ENCODE measurements at places on chromosomes 1 and 21.

- DNase-seq, result no peak
Measured at GRCh38 chr1:29356663-29357062, 120.3 kb downstream of the PTPRU start.

DNA sequence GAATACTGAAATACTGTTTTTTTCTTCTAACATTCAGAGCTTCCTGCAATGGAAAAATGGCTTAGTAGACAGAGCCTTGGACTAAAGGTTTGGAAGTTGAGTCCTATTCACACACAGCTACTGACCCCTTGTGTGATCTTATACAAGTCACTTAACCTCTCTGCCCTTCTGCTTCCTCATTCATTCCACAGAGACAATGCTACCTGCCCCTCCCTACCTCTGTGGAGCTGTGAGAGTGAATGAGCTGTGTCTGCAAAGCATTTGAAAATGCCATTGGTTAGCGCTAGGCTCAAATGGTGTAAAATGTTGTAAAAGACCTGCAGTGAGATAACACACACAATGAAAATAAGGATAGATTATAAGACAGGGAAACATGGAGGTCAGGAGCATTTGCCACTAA lies 214.4 kb downstream of the BARHL2 start:
- no peak for DNase-seq

GRCh38 chr1:172001288-172001687 lies 160.0 kb downstream of the DNM3 start:
- no peak for DNase-seq

DNA sequence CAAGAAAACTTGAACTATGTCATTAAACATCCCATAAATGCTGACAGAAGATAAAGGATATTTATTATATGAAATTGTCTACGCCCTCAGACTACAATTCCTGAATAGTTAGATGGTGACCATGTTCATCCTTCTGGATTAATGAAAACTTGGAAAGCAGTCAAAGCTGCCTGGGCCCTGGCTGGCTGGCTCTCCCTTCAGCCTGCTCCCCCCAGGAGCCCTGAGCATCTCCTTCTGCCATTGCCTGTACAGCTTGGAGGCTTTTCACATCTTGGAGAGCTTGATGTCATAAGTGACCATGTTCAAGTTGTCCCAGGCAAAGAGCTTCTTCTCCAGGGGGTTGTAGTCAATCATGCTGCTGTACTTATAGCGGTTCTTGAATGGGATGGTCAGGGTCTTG lies 13.6 kb downstream of the MYOCOS start:
- no peak for DNase-seq

DNA sequence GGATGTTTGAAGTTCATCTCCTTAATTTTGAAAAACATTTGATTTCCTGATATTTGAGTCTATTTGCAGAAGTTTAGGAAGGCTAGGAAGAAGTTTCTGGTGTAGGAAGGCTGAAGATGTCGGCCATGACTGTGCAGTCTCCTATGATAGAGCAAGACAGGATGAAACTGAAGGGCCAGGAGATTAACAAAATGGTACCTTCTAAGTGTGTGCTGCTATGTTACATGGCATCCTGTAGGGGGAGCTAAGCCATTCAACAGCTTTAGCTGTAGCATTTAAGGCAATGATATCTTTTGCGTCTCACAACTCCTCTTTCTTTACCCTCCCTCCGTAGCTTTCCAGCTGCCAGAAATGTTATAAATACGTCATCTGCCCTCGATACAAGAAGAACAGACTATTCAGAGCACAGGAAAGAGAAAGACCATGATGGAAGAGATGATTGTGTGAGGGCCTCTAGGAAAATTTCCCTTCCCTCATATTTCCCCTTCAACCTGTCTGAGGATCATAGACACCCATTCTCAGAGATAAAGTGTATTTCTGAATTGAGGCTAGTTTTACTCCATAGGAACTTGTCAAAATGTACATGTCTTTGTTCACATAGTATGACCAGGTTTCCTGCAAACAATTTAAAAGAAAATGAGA lies 61.1 kb downstream of the XCL1 start:
- DNase-seq, result no peak

DNA sequence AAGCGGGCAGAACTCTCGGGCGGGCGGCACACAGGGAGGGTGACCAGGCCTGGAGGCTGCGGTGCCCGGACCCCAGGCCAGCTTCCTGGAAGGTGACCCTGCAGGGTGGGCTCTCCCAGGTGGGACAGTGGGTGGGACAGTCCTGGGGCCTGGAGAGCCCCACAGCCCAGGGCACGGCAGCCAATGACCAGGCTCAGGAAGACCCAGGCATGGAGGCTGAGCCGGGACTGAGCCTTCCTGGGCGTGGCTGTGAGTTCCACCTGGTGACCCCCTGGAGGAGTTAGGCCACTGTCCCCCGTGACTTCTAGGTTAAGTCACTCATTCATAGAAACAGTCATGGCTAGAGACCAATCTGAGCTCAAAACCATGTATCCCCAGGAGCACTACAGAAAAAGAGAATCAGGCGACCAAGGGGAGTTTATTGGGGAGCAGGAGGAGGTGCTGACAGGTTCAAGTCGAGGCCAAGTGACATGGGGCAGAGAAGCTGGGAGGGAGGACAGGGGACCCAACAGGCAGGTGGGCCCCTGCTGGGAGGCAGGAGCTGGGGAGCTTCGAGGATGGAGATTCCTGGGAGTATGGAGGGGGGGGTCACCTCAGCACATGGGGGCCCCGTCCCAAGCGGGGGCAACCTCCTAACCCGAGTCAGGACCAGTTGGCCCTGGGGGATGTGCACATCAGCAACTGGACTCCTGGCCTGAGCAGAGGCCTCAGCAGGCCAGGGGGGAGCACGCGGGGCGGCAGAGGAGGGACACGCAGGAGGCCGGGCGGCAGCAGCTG lies 1.2 kb downstream of the KRTAP10-5 start:
- no peak for DNase-seq

GRCh38 chr1:155607708-155608107 lies 2.3 kb upstream of the MSTO1 start:
- no peak for DNase-seq

GRCh38 chr1:219265026-219265515 lies 91.4 kb downstream of the LYPLAL1 start:
- DNase-seq, result no peak

DNA sequence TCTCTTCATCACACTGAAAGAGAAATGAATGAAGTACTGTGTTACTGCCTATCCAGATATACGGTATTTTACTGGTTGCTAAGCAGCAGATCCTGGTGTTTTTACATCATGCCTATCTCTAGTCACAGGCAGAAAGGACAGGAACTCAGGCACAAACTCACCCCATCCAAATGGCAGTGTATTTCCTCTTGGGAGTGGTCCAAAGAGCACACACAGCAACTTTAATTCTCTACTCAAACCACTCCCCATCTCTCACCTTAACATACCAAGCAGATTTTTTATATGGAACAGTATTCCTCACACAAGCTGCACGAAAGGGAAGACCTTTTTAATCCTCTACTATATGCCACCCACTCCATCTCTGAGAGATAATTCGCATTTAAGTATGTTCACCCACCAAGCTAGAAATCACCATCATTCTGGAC lies 27.3 kb downstream of the EIF4G3 start:
- no peak for DNase-seq

DNA sequence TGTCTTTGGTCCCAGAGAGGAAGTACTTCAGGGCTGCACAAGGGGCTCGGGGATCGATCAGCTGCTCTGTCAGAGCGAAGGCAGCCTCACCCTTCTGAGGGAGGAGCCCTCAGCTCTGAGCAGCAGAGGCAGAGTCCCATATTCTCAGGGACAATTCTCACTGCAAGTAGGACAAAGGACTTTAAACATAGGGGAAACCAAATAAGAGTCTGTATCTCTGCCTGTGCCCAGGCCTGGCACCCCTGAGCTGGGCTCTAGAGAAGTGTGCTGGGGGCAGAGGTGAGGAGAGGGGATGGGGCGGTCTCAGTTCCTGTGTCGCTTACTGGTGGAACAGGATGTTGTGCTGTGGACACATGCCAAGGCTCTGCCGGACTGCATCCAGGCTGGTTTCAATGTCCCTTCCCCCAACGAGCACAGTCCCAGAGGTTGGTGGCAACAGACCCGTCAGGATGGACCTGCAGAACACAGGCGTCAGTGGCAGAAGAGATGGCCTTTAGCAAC lies 76.6 kb downstream of the ABCA4 start:
- DNase-seq, result no peak

DNA sequence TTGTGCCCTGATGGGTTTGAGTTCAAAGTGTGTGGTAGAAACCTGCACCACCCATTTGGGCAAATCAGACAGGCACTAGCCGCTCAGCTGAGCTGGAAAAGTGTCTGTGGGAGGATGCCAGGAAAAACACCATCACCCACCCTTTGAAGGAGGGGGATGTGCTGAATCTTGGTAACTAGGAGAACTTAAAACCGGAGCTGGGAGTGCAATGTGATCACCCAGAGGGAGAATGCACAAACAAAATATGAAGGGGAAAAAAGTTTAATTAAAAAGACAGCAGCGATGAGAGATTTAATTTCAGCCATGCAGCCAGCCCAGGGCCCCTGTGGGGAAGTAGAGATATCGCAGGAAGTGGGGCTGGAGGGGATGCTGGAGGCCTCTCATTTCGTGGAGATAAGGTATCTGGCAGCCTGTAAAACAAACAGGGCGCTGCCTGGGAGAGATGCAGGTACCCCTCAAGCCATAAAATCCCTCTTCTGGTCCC lies 86.8 kb upstream of the BCAR3 start:
- DNase-seq, result no peak

GRCh38 chr1:230861970-230862595 lies 6.2 kb downstream of the C1orf198 start:
- DNase-seq, result no peak

- no peak for DNase-seq
Measured at GRCh38 chr1:101136271-101136670, 100.5 kb upstream of the S1PR1 start.

DNA sequence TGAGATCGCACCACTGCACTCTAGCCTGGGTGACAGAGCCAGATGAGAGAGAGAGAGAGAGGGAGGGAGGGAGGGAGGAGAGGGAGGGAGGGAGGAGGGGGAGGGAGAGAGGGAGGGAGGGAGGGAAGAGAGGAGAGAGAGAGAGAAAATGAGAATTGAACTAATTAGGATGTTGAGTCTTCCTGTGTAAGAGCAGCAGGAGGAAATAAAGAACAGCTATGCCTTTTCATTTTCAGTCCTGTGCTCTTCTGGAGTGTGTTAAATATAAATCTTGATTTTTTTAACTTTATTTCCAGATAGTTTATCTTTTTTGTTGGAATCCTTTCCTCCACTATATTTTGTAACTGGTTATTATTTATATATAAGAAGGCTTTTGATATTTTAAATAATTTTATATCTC lies 27.1 kb downstream of the DNTTIP2 start:
- no peak for DNase-seq

DNA sequence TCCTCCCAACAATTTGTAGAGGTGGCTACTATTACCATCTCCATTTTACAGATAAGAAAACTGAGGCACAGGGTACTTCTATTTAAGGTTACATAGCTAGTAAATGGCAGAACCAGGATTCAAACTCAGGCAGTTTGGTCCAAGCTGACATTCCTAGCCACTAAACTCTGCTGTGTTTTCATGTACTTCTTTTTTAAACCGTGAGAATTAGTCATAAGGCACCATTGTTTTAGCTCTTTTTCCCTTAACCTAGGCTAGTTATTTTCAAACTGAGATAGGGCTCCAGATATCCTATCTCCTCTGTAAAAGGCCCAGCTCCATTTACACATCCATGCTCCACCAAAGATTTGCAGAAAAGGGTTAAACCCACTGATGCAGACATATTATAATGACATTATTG lies 92.9 kb downstream of the PTPN14 start:
- no peak for DNase-seq

DNA sequence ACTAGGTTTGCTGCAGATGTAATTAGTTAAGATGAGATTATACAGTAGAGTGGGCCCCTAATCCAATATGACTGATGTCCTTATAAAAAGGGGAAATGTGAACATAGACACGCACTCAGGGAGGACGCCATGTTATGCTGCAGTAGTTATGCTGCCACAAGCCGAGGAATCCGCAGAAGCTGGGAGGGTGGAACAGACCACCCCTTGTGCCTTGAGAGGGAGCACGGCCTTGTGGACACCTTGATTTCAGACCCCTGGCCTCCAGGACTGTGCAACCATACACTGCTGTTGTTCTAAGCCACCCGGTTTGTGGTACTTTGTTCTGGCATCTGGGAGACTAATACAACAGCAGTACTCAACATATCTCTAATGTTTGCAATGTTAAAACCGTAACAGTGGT lies 57.9 kb upstream of the HIVEP3 start:
- no peak for DNase-seq

DNA sequence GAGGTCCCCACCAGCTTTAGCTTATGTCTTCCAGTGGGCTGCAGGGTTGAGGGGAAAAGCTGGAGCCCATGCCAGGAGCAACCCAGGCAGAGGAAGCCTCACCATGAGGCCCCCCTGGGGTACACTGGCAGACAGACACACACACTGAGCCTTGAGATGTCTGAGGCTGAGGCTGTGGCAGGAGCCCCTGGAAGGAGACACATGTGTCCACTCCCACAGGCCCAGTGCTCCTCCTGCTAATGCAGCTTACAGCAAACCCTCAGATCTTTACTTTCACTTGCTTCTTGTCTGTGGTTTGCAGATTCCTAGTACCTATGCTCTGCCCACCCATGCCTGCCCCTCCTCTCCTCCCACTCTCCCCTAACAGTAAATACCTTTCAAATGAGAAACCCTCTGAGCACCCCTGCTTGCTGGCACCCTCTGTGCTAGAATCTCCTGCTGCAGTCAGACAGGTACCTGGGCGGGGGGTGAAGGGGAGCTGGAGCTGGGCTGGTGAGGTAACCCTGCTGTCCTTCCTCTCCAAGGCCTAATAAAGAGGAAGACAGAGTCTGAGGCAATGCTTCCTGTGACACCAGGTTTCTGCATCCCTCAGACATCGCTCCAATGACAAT lies 63.4 kb upstream of the NEK2 start:
- DNase-seq, result peak; percentile 9

- DNase-seq, result no peak
Measured at GRCh38 chr1:58928514-58928913, 144.7 kb upstream of the JUN start.

DNA sequence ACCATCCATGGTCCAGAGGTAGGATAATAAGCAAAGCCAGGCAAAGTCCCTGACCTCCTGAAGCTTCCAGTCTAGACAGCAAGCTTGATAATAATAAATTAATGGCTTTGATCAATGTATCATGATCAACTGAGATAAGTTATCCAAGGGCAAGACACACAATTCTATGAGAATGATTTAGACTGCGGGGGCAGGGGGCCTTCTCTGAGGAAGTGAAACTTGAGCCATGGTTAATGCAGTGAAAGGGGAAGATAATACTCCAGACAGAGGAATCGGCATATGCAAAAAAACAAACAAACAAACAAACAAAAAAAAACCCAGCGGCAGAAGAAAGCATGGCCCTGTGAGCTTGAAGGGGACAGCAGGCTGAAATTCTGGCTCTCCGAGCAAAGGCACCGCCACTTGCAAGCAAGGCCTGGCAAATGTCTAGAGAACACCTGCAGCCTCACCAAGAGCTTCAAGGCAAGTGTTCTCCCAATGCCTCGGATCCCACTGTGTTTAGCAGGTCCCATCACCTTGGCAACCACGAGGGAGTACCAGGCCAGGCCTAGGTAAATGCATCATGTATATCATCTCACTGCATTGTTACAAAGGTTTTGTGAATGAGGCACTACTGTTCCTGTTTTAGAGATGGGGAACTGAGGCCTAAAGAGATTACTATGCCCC lies 24.9 kb downstream of the CSMD2 start:
- no peak for DNase-seq

GRCh38 chr1:23788695-23789094 lies 2.2 kb upstream of the LYPLA2 start:
- no peak for DNase-seq

GRCh38 chr1:239025223-239025622 lies 361.1 kb upstream of the CHRM3 start:
- no peak for DNase-seq

- no peak for DNase-seq
Measured at GRCh38 chr1:113534875-113535274, 144.6 kb downstream of the MAGI3 start.

Data from CD4-positive, alpha-beta T cell treated with Interleukin-6 at 100 ng/mL for 8 hours (primary cell).